Mononuclear cell (primary cell): ENCODE measurements at places on chromosomes 6 and 20. TPM values are rescaled to one million over a fixed set of nuclear protein-coding genes. Genes with fewer than 3 reads are reported as not detected.

RBBP9 gene
- 5.4 TPM for total RNA-seq

LPA gene
- not detected for total RNA-seq

HDGFL1 gene
- total RNA-seq, result not detected

ULBP1 gene
- total RNA-seq, result 0.10 TPM

SPACA1 gene
- total RNA-seq, result not detected

PABPC1L gene
- total RNA-seq, result 6.6 TPM

SPATA25 gene
- 0.52 TPM for total RNA-seq

BMP7 gene
- total RNA-seq, result not detected

FAM162B gene
- not detected for total RNA-seq

TDRD6 gene
- not detected for total RNA-seq

LTA gene
- 2.5 TPM for total RNA-seq

TNFRSF6B gene
- not detected for total RNA-seq

SNX9 gene
- 42.3 TPM for total RNA-seq

BIRC7 gene
- total RNA-seq, result 0.21 TPM
